ENCODE measurements at places on chromosomes 11 and 22. TPM values are rescaled to one million over a fixed set of nuclear protein-coding genes. Genes with fewer than 3 reads are reported as not detected.

Gene KLHDC7B
- 5.4 TPM for total RNA-seq

DNA sequence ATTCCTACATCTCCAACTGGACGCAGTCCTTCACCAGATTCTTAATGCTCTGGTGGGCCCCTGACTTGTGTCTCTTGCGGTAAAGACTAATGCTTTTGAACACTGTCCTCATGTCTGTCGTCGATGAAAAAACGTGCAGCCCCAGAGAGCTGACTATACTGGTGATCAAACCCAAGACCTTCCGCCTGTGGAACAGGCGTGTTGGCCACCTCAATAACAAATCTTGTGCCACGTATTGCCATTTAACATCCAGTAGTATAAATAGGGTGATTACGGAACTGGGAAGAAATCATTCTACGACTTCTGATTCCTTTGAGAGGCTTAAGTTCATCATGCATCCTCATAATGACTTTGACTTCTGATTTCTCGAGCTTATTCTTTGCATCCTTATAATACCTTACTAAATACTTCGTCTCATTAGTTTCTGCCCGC is 45.6 kb downstream of the OR4D9 start:
- DNase-seq, result no peak

GRCh38 chr22:46381142-46381541 is 45.6 kb downstream of the TRMU start:
- no peak for DNase-seq

DNA sequence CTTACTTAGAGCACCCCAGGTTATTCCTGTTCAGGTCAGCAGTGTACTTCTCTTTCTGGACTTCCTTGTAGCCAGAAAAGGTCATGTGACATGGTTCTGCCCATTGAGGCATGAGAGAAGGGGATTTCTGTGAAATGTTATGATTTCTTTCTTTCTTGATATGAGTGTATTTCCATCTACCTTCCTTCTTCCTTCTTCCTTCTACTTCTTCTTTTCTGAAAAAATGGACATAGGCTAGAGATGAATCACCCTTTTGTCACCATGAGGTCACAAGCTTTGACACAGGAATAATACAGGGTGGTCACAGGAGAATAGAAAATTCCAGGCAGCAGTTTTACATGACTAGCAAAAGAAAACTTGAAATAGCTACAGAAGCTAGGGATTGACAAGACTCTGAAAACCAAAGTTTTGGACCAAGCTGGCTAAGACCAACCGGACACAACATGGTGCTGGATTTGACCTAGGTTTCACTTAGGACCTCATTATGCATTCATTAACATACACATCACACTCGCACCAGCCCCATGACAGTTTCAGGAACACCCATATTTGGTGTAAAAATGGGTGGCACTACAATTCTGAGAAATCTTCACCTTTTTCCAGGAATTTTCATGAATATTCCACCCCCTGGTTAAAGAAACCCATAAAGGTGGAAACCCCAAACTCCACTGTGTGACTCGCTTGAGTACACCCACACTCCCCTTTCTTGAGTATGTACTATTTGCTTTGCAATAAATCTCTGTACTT is 21.2 kb upstream of the MAP6 start:
- no peak for DNase-seq
